ENCODE measurements at places on chromosomes 6 and 20. TPM values are rescaled to one million over a fixed set of nuclear protein-coding genes. Genes with fewer than 3 reads are reported as not detected.

- no peak for DNase-seq
Observed at GRCh38 chr6:87932361-87932760, 115.3 kb upstream of the SPACA1 start.

The ZNF343 gene
- 4.1 TPM for polyA plus RNA-seq

DNA sequence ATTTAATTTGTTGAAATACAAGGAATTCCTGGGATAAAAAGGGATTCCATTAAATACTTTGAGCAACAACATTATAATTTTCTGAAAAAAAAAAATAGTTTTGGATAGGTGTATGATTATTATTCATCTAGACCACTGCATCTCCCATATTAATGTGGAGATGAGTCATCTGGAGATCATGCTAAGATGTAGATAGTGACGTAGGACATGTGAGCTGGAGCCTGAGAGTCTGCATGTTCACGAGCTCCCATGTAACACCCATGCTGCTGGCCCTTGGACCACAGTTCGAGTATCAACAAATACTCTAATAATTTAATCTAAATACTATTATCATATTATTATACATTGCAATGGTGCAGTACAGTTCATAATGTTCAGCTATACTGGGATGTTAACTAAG, 91.6 kb downstream of the EPM2A start:
- DNase-seq, result no peak

The RAET1E gene
- polyA plus RNA-seq, result 0.41 TPM

The PMEPA1 gene
- 17.3 TPM for polyA plus RNA-seq

- DNase-seq, result peak; percentile 35
Observed at GRCh38 chr6:89985751-89986493, 91.7 kb downstream of the GJA10 start.

GRCh38 chr20:41902346-41902745, 284.2 kb upstream of the CHD6 start:
- DNase-seq, result no peak

GRCh38 chr6:100078509-100078908, 84.5 kb upstream of the MCHR2 start:
- no peak for DNase-seq

GRCh38 chr6:113414511-113414910, 442.6 kb upstream of the MARCKS start:
- DNase-seq, result peak; percentile 47

- peak; percentile 74 for DNase-seq
Observed at GRCh38 chr20:41205313-41205712, 68.0 kb downstream of the PLCG1 start.

The MACROD2 gene
- 0.61 TPM for polyA plus RNA-seq

The TBXT gene
- not detected for polyA plus RNA-seq

The MCCD1 gene
- polyA plus RNA-seq, result not detected

GRCh38 chr6:90076511-90077415, 182.5 kb downstream of the GJA10 start:
- no peak for DNase-seq

DNA sequence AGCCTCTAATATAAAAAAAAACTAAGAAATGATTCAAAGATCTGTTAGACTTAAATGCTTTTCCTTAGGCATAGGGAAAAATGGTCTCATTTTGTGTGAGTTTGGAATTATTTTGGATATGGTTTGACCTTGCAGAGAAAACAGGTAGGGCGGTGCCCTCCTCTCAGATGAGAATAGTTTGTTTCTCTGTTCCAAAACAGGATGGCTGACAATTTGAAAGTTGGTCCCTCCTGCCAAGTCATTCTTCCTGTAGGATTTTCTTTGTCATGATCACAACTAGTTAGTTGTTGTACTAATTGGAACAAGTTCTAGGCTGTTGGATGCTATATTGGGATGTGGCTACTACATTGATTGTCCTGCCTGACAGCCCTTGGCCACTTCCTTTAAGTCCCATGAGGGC, 108.6 kb downstream of the BCKDHB start:
- DNase-seq, result no peak

DNA sequence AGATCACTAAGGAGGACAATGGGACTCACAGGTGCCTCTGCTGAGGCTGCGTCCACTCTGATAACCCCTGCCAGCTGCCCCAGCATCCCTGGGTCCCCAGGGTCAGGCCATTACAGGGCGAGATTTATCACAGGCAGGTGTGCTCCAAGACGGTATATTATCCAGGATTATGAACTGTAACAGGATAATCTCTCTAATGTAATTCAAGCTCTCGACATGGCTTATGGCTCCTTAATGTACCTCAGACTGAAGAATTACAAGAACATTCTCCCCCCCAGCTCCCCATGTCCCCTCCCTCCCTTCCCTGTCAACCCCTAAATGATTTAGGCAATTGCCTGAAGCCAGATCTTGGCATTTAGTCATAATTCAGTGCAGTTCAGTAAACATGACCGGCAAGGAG, 86.8 kb downstream of the NCR2 start:
- no peak for DNase-seq

The CALHM5 gene
- 1.2 TPM for polyA plus RNA-seq

DNA sequence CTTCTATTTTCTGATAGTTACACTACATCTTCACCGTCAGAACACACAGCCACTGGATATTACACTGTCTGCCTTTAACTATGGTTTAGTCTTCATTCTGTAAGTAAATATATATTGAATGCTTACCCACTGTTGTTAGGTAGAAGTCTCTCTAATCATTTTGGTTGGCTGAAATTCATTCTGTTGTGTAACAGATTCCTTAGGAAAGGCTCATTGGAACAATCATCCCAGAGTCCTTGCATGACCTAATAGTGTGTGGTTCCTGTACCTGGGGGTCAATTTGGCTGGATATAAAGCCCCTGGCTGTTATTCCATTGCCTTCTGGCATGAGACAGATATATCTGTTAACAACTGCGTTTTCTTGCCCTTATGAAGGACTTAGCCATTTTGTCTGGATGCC, 9.9 kb downstream of the BLOC1S5 start:
- no peak for DNase-seq

The DEFB132 gene
- polyA plus RNA-seq, result not detected

DNA sequence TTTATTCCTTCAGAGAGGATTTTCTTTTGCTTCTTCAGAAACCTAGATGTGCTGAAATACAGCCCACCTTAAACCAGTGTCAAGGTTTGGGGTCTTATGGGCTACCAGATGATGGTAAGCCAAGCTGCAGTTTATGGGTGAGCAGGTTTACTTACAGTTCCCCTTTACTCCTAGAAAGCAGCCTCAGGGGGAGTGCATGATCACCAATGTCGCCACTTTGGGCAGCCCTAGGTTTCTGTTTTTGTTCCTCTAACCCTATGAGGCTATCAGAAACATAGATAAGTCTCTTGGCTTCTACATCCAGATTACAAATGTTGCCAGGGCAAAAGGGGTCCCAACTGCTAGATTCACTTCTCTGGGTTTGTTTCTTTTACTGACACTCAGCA, 67.2 kb downstream of the TRIM27 start:
- no peak for DNase-seq

- no peak for DNase-seq
Observed at GRCh38 chr6:100962466-100962865, 81.3 kb upstream of the ASCC3 start.

- DNase-seq, result no peak
Observed at GRCh38 chr6:118791499-118791898, 102.5 kb upstream of the ASF1A start.

DNA sequence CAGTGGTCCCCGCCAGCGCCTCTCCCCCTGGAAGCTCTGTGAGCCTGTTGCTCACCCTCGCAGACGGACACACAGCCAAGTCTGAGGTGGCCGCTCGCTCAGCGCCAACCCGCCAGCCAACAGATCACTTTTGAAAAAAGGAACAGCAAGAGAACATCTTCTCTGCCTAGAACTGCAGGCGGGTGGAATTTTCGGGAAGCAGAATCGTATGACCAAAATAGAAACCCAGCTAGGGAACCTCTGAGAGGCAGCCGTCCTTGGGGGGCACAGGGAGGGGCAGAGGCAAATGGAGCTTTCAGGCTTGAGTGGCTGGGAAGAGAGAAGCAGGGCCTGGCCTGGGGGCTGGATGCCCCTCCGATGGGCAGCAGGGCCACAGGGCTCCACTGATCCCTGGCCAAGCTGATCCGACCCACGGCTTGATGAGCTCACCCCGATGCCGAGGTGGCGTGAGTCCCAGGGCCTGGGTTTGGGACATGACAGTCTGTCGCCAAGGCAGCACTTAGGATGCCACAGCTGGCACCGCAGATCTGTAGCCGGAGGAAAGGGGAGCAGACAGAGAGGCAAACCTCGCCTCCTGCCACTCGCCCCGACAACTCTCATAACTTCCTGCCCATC, 9.8 kb downstream of the NFATC2 start:
- peak; percentile 82 for DNase-seq

DNA sequence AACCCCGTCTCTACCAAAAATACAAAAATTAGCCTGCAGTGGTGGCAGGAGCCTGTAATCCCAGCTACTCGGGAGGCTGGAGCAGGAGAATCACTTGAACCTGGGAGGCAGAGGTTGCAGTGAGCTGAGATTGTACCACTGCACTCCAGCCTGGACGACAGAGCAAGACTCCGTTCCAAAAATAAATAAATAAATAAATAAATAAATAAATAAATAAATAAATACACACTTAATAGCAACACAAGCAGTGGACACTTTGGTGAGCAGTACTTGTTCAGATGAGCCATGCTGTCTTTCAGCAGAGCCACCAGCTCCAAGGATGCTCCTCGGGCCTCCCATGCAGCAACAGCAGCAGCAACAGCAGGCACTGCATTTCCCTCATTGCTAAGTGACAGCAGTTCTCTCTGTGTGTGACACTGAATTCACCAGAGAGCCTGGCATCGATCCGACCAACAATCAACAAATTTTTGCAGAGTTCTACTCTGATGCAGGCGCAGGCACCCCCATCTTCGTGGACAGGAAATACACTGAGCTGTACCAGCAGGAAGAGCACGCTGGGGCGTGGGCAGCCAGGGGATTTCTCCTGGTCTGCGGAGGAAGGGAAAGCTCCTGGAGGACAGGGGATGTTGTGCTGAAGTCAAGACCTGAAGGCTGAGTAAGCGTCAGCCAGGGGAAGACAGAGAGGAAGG, 54.0 kb upstream of the SNX9 start:
- no peak for DNase-seq

GRCh38 chr6:31573239-31574105, 1.4 kb downstream of the LTA start:
- DNase-seq, result no peak

DNA sequence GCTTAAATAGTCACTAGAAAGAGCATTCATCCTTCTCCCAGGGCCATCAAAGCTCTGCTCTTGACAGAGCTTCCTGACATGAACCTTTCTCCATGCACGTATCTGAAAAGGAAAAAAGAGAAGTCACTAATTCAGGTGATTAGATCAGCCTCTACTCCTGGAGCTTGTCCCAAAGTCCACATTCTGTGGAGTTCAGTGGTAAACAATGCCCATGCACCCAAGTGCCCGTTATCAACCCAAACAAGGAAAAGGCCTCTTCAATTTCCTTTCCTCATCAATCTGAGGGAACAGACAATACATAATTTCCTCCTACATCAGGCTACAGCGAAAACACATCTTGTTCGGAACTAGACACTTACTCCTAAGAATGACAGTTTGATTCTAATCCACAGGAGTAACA, 129.2 kb upstream of the PCSK2 start:
- no peak for DNase-seq

The PTK6 gene
- 0.14 TPM for polyA plus RNA-seq

DNA sequence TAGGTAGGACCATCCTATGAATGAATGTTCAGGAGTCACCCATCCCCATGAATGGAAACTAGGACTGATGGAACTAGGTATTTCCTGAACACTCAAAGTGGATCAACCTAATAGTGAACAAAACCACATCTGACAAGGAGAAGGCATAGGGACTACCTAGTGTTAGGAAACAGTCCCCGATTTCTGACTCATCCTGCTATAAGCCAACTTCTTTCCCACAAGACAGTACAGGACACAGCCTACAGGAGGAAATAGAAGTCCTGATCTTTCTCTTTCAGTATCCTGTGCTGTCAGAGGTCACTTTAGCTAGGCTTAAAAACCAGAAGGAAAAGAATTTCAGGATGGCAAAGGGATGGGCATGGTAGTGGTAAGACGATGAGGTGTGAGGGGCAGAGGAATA, 19.5 kb upstream of the GMDS start:
- DNase-seq, result no peak
